NCI-H1048 (cell line): ENCODE measurements at places on chromosomes 1 and 21.

- DNase-seq = no peak
Measured at GRCh38 chr21:29403922-29404538, 105.3 kb downstream of the BACH1 start.

DNA sequence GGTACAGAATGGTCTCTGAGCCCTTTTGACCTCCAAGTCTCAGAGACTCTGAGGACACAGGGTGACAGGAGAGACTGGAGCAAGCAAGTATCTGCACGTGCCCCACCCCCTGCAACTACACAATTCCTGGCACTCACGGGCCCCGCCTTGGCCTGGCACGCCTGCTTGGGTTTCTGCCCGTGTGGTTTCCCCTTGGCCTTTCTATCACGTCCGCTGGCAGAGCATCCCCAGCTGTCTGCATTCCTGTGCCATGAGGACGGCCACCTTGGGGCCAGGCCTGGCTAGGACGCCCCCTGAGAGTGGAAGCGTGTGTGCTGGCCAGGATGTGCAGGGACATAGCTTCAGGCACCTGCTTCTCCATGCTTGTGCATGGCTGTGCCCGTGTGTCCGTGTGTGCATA lies 14.3 kb upstream of the EDN2 start:
- no peak for DNase-seq

GRCh38 chr1:43274125-43274803 lies 4.5 kb downstream of the TMEM125 start:
- DNase-seq = no peak

DNA sequence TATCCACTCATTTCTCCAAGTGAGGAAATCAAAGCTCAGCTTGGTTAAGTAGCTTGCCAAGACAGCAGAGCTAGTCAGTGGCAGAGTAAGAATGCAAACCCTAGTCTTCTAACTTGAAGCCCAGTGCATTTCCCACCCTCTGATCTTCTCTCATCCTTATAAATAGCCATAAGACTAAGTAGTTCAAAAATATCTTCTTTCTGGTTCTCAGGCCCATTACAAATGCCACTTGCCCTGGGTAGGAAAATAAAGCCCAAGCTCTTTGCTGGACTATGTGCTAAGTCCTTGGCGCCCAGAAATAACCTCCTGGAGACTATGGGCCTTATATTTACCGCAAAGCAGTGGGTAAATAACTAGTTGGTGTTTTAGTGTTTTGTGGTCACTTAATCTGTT lies 505.8 kb downstream of the PLPP3 start:
- no peak for DNase-seq
